ENCODE measurements at places on chromosomes 6 and 20.
A peak's percentile ranks its signal among the peaks of the same experiment; 100 is the strongest.

DNA sequence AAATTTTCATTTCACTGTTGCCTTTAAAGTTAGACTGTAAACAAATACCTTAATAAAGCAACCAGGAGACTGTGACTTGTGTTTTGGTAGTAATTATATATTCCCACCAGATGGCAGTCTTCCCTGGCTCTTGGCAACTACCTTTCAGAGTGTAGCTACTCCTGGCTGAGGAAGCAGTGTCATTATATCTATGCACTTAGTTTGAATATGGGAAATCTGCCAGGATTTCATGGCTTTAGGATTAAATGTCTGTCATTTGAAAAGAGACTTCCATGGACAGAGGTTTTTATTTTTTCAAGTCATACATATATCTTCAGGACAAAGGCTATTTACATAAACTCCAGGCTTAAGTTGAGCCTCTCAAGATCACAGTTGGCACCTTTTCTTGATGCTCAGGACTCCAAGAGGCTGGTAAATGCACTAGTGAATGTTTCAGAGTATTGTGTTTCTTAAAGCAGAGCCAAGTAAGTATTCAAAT is 160.1 kb downstream of the C6orf58 start:
- peak; percentile 40 for DNase-seq

- DNase-seq: peak; percentile 96
These were observed 72.4 kb downstream of the FGD2 start for GRCh38 chr6:37077905-37078296.

DNA sequence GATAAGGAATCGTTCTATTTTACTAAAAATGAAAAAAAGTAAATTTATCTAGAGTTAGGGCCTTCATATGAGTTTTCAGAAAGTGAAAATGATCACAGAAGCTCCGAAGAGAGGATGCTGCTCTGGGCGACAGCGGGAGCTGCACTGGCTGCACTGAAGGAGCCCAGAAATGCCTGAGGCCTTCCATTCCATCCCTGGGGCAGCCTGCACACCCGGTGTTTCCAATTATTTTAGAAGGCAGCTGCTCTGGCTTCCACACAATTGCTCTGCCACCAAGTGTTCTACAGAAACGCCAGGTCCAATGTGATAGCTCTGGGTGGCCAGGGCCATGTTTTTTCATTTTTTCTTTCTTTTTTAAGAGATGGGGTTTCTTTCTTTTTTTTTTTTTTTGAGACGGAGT is 3.6 kb downstream of the DTNBP1 start:
- no peak for DNase-seq

DNA sequence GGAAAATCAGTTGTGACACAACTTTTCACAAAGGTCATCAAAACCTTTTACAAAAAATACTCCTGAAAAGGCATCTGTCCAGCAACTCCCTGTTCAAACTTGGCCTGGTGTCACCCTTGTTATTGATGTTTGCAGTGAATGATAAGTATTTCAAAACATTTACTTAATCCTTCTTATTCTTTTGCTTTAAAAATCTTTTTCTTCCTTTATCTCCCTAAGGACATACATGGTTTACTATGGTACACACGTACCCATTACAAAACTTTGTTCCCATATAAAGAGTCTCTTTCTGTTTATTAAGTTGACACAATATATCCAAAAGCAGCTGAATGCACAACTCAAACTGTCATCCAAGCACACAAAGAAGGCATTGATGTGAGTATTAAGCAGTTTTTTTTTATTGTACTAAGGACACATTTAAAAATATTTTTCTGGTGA is 17.5 kb downstream of the GSTA2 start:
- DNase-seq: no peak

Data from AG09319 (cell line).